Activated naive CD4-positive, alpha-beta T cell (primary cell): ENCODE measurements at places on chromosomes 3 and 15.

- no peak for DNase-seq
Measured at GRCh38 chr3:31776016-31776415, 205.0 kb downstream of the OSBPL10 start.

DNA sequence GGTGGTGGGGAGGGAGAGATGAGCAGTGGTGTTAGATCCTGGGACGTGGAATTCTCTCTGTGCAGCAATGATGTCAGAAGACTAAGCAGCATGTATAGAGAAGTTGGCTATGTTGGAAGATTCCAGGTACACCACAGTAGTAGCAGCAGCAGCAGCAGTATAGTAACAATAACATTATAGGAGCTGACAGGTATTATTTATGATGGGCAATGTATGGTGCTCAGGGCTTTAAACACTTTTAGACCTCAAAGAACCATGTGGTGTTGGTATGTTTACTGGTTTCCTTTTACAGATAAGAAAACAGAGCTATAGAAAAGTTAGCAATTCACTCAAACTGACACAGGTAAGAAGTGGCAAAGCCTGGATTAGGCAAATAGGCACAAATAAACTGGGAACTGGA, 103.9 kb downstream of the CCNL1 start:
- no peak for DNase-seq

DNA sequence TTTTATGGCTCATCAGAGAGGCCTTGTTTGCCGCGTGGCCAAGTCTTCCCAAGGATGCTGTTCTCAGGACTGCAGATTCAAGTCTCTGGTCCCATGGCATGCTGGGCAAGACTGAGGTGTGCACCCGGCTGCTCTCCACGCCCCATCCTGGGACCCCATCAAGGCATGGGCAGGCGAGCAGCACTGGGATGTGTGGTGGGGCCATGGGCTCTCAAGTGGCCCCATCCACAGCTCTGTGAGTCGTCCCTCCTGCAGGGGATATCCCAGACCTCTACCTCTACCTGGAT, 13.1 kb upstream of the GP9 start:
- no peak for DNase-seq

- no peak for DNase-seq
Measured at GRCh38 chr3:129890125-129890524, 3.4 kb downstream of the TMCC1 start.

DNA sequence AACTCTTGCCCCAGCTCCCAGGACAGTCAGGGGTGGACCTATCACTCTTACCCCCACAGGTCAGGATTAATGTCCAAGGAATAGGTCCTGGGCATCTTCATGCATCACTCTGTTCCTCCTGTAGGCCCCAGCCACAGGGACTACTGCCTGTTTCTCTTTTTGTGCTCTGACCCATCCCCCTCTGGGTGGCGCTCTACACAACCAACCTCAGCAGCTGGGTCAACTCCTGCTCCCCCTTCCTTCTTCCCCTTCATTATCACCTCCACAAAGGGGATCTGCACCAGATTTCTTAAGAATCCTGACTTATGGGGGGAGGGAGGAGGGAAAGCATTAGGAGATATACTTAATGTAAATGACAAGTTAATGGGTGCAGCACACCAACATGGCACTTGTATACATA, 12.2 kb upstream of the TRANK1 start:
- DNase-seq: no peak

GRCh38 chr3:194983620-194984019, 287.3 kb downstream of the XXYLT1 start:
- DNase-seq: no peak

DNA sequence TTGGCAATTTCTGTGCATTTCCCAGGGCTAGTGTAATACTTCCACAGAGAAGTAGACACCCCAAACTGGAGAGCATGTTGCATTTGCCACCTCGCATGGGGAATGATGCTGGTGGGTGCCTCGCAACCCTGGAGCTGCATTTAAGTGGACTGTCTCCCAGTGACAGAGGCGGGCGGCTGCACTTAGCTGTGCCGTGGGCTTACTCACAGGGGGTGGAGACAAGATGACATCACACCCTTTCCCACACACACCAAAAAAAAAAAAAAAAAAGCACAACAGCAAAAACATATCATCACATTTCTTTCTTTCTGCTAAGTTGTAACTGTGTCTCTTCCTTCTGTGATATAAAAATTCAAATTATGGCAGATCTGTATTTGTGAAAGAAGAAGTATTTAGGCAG, at the start of gene ABI3BP:
ABI3BP (minus strand) TSS at position 113 of the 400 bp plus-strand sequence; CDS start at position 76, 37 bp downstream.
- no peak for DNase-seq

- DNase-seq: no peak
Measured at GRCh38 chr3:125186261-125186787, 26.2 kb downstream of the SLC12A8 start.

DNA sequence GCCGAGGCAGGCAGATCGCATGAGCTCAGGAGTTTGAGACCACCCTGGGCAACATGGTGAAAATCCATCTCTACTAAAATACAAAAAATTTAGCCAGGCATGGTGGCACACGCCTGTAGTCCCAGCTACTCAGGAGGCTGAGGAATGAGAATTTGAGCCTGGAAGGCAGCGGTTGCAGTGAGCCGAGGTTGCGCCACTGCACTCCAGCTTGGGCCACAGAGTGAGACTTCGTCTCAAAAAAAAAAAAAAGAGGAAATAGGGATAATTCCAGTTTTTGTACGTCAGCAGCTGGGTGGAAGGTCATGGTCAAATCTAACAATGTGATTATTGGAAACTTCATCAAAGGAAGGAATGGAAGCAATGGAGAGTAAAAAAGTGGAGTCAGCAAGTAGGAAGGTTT, 3.1 kb downstream of the CMC1 start:
- DNase-seq: no peak
